Activated CD4-positive, alpha-beta memory T cell treated with anti-CD3 and anti-CD28 coated beads, Interleukin-2, amount 10 ng/mL, durations not matched to agents 7 days and 5 days (primary cell): ENCODE measurements at places on chromosomes 7 and 10. TPM values are rescaled to one million over a fixed set of nuclear protein-coding genes. Genes with fewer than 3 reads are reported as not detected.

DNA sequence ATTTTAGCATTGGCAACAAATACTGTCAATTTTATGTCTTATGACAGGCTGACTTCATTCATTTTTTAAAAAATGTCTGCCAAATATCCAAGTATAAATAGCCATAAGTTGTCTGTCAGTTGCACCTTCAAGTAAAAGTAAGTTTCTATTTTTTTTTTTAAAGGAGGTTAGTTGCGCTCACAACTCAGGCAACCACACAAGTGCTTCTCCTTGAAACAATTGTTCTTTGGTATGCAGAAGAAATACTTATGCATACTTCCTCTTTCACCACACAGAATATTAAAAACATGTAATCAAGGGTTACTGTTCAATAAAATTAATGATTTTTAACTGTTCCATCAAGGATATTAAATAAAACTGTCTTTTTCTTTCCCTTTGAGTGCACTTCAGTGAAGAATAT is 97.9 kb downstream of the RTKN2 start:
- no peak for DNase-seq

- DNase-seq = no peak
Observed at GRCh38 chr7:507623-508300, 11.9 kb downstream of the PDGFA start.

DNA sequence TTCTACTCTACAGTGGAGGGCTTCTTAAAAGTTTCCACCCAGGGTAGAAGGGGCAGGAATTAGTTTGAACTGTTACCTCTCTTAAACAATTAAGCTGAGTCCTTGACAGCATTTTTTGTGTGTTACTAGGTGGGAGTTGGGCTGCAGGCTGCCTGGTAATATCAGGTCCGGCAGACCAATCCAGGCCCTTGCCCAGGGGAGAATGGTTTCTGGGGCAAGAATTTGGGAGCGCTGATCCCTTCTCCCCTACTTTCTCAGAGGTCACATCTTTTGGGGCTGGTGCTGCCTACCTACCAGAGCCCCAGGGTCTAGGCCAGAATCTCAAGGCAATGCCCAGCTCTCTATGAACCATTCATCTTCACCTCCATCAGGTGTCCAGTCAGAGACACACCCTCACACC is 1.6 kb downstream of the PPRC1 start:
- no peak for DNase-seq

- DNase-seq = no peak
Observed at GRCh38 chr10:114432566-114433093, 28.3 kb upstream of the AFAP1L2 start.

GRCh38 chr10:33402220-33403073 is 68.0 kb upstream of the NRP1 start:
- no peak for DNase-seq

DNA sequence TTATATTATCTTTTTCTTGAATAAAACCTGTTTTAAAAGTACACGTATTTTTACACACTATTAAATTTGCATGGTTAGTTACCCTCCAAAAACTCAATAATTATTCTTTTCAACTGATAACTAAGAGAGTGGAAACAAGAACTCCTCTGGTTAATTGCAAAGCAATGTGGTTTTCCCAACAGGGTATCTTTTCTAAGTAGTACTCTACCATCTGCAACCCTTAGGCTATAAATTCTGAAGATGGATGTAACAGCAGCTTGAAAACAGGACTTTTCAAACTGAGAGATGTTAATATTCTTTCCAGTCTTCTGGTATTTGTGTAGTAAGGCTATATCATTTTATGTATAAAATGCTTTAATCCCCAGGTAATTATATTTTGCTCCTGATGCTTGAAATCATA is 916.1 kb upstream of the POT1 start:
- no peak for DNase-seq

DNA sequence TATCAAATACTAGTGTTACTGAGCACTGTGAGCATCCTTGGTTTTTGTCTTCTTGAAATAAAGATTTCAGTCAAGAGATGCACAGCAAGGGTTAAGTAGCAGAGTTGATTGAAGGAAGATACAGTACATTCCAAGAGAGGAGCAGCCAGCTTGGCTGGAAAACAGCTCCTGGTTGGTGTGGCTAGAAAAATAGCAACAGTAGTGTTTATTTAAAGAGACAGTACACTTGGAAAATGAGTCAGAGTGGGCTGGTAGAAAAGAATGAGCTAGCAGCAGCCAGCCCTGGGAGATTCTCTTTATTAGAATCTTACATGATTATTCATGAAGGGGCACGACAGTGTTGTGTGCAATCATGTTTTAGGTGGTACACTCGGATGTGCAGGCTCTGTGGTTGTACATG is 1016.4 kb upstream of the SORCS1 start:
- no peak for DNase-seq

GRCh38 chr7:13153742-13154141 is 466.3 kb downstream of the ARL4A start:
- no peak for DNase-seq

DNA sequence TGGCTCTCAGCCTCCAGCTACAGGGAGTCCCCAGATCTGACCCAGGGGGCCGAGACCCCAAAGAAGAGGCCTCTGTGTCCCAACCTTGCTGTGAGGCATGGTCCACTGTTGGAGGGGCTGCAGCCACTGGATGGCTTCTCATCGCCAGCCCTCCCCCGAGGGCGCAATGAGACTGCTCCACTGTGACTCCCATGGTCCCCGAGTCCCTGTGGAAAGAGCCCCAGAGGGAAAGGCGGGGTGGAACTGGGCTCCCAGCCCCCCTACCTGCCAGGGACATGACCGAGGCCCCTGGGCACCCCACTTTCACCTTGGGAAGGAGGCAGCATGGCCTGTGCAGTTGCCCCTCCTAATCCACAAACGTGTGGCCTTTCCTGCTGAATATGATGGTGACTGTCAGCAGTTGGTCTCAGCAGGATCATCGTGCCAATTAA is 33.5 kb upstream of the RET start:
- peak; percentile 6 for DNase-seq

- DNase-seq = peak; percentile 78
Observed at GRCh38 chr7:2241580-2242540, at the start of the genes MRM2 and NUDT1. Gene MRM2, minus strand, starts transcription at chr7:2242205. Its CDS starts 36 bp downstream, at chr7:2242169. Gene NUDT1, plus strand, starts transcription at chr7:2242226. Its CDS starts 2,349 bp downstream, at chr7:2244575.

DNA sequence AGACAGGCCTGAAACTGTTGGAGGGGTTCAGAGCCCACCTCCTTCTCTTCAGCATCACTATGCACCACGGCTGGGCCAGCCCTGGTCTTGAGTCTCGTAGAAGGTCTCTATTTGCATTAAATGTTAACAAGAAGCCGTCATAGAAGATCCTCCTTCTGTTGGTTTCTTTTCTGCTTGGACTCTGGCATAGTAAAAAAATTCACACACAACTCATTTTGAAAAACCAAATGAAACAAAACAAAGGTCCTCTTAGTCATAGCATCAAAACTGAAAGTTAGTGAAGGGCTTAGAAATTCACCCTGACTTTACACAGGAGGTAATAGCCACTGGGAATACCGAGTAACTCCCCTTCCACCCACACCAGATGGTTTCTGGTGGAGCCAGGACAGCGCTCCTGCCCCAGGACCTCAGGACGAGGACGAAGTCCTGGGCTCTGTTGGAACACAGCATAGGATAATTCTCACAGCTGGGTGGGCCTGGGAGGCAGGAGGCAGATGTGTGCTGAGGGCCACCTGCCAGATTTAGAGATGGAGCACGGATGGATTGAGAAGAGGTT is 248.4 kb upstream of the KLF6 start:
- DNase-seq = no peak

DNA sequence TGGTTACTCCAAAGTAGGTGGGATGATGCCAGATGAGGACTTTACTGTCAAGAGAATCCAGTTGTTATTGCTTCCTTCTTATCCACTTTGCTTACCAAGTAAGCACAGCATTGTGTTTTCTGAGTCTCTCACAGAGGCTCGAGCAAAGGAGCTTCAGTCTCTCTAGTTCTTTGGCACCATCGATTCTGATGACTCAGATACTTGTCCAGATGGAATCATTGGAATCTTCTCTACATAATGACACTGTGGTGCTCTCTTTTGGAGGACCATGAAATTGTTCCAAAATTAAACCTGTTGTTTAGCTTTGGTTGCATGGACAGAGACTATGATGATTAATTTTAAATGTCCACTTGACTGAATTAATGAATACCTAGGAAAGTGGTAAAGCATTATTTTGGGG is 132.6 kb downstream of the NXPH1 start:
- DNase-seq = no peak

- no peak for DNase-seq
Observed at GRCh38 chr10:101134299-101135127, 3.4 kb downstream of the TLX1 start.

DNA sequence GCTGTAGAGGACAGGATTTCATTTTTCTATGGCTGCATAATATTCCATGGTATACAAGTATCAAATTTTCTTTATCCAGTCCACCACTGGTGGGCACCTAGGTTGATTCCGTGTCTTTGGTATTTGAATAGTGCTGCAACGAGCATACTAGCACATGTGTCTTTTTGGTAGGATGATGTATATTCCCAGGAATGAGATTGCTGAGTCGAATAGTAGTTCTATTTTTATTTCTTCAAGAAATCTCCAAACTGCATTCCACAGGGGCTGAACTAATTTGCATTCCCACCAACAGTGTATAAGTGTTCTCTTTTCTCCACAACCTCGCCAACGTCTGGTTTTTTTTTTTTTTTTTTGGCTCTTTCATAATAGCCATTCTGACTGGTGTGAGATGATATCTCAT is 550.0 kb downstream of the REEP3 start:
- no peak for DNase-seq

Gene MCM10
- total RNA-seq = 40.7 TPM

Gene FANK1
- 0.68 TPM for total RNA-seq

Gene KNDC1
- 0.55 TPM for total RNA-seq

Gene EPDR1
- 0.18 TPM for total RNA-seq

Gene EBLN1
- not detected for total RNA-seq

Gene COL17A1
- total RNA-seq = not detected

Gene COPG2
- total RNA-seq = 12.0 TPM

Gene ITPRID1
- total RNA-seq = not detected

Gene MYH16
- not detected for total RNA-seq

Gene TMEM176B
- not detected for total RNA-seq

Gene TIMM23B
- total RNA-seq = 13.0 TPM
